ENCODE measurements at places on chromosomes 4 and X.

DNA sequence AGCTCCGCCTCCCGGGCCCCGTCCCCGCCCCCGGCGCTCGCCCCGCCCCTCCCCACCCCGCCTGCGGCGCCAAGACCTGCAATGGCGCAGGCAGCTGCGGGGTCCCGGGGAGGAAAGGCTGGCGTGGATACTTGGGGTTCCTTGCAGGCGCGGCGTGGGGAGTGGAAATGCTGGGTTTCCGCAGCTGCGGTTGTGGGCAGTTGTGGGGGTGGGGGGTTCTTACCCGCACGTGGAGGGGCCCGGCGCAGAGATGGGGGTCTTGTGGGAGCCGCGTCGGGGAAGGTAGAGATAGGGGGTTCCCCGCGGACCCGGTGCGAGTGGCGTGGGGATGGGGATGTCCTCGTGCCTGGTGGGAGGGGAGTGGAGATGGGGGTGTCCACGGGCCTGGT, 680 bp upstream of the ASMTL start:
- DNase-seq = peak; percentile 96

DNA sequence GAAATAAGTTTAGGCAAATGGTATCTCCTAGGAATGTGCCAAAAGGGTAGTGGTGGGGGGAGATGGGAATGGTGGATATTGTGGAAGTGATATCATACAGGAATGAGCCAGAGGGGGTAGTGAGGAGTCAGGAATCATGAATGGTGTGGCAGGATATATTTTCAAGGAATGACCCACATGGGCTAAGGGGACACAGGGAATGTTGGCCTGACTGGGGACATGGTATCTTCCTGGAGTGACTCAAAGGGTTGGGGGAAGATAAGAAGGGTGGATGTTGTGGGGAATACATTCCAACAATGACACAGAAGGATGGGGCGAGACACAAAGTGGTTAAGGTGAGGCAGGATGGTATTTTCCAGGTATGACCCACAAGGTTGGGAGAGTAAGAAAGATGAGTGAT, 60.6 kb downstream of the MAOA start:
- no peak for DNase-seq

GRCh38 chrX:134624046-134624430, 34.2 kb downstream of the PLAC1 start:
- no peak for DNase-seq

GRCh38 chr4:53075162-53075785, 213.2 kb downstream of the RASL11B start:
- no peak for DNase-seq

DNA sequence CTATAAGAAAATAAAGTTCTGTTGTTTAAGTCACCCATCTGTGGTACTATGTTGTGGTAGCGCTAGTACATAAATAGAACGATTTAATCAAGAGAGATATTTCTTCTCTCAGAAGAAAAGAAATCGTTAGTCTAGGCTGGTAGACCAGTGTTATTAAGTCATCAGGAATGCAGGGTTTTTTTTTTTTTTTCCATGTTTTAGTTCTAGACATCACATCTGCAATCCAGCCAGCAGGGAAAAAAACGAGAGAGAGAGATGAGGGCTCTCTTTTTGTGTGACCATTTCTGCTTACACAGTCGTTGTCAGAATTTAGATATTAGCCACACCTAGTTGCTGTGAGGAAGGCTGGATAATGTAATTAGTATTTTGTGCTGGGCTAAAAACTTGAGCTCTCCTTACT, 417.4 kb downstream of the TMA16 start:
- DNase-seq = no peak

DNA sequence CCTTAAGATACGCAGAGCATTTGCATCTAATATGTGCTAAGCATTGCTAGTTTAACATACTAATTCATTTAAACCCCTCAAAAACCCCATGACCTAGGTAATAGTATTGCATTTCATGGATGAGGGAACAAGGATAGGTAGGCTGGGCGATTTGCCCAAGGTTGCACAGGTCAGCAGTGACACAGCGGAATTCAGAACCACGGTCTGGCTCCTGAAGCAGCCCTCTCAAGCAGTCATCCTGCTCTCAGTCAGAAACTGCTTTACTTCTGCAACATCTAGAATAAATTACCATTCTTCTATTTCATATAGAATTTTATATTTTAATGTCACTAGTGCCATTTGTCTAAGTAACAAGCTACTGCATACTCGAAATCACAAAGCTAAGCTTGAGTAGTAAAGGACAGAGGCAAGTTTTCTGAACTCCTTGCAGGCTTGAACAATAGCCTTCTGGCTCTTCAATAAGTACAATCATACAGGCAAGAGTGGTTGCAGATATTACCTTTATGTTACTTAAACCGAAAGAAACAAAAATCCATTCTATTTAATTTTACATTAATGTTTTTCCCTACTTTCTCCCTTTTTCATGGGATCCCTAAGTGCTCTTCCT, 555 bp upstream of the SPP1 start:
- DNase-seq = no peak

- no peak for DNase-seq
Observed at GRCh38 chr4:187364401-187364800, 631.2 kb upstream of the ZFP42 start.

DNA sequence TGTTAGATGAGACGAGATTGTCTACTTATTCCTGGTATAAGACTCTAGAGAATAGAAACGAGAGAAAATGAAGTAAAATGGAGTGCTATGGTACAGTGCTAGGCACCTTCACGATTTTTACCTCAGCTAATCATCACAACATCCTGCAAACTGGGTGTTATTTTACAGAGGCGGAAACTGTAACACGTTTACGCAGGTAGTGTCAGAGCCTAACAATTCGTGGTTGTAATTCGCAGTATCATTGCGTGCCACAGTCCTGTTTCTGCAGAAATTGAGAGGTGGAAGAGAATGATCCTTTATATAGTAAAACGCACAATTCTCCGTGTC, 383 bp upstream of the TBC1D19 start:
- DNase-seq = no peak

DNA sequence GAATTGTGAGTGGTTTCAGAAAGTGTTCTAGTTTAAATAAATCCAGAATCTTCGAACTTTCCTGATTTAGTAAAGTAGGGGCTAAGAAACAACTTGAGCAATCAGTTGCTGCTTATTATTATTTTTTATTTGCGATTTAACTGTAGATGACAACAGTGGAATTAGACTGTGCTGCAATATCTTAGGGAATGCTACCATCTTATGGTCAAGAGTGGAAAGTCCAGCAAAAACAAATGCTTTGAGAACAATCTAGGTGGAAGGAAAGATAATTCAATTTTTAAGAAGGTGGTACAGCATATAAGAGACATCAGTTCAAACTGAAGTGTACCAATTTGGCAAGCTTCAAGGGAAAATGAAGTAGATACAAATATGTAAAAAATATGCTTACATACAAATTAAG, 73.3 kb downstream of the CYLC1 start:
- no peak for DNase-seq

DNA sequence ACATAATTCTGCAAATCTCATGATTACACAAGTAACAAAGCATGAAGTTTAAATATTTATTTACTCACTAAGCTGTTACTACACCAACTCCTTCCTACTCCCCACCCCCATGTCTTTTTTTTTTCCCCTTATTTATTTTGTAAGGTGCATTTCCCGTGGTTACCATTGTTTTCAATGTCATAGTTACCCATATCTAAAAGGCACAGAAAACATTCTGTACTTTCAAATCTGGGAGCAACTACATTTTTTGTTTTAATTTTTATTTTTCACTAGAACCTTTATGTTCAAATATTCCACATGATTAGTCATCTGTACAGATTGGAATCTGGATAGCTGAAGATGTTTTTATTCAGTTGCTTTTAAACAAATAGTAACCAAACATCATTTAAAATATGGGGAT, 62.8 kb downstream of the PPP3CA start:
- no peak for DNase-seq

DNA sequence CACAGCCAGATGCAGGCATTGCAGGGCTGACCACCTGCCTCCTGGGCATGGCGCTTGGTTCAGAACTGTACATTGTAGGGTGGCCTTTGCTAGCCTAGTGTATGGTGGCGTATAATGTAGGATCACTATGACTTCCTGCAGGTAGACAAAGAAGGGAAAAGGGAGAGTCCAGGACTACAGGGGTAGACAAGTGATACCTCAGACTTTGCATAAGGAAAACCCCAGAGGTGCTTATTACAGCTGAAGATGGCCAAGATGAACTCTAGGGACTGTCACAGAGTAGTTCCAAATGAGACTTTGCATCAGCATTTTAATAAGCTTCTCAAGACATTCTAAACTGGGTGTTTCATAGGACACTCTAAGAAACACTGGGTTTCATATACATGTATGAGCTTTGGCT, 116.4 kb upstream of the PUDP start:
- no peak for DNase-seq

GRCh38 chrX:96182366-96182765, 502.3 kb upstream of the DIAPH2 start:
- no peak for DNase-seq

- no peak for DNase-seq
Observed at GRCh38 chrX:100424012-100424411, 13.9 kb upstream of the PCDH19 start.

DNA sequence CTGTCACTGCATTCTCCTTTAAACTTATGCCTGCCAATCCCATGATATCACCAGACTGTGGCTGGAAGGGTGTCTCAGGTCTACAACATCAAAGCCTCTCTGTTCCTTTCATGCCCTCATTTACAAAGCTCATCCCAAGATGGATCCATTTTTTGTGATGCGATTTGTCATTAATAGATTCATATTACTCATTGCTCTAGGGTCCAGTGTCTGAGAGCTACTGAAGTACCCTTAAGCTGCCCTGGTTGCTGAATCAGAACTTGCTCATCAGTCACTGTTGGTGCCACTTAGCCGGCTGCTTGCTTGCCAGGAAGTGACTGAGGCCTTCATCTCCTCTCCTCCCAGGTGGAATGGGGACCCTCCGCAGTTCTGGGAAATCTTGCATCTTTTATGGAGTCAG, 395.5 kb upstream of the BOD1L1 start:
- no peak for DNase-seq

GRCh38 chrX:153875391-153876111, 10.4 kb downstream of the L1CAM start:
- DNase-seq = peak; percentile 61

- no peak for DNase-seq
Observed at GRCh38 chr4:126242679-126243390, 928.1 kb downstream of the FAT4 start.

DNA sequence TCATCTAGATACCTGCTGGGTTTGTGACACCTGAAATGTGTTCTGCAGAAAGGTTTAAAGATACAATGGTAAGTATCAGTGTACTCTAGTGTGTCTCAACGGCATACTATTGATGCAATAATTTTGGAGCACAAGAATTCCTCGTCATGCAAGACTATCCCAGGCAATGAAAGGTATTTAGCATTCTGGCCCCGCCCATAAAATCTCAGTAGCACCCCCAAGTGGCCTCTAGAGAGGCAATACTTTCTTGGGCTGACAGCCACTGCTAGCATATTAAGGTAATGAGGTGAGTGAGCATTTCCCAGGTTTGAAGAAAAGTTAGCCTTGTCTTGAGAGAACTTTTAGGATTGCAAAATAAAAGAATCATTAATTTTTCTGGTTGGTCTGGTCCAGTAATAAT, 24.0 kb downstream of the TAB3 start:
- no peak for DNase-seq

DNA sequence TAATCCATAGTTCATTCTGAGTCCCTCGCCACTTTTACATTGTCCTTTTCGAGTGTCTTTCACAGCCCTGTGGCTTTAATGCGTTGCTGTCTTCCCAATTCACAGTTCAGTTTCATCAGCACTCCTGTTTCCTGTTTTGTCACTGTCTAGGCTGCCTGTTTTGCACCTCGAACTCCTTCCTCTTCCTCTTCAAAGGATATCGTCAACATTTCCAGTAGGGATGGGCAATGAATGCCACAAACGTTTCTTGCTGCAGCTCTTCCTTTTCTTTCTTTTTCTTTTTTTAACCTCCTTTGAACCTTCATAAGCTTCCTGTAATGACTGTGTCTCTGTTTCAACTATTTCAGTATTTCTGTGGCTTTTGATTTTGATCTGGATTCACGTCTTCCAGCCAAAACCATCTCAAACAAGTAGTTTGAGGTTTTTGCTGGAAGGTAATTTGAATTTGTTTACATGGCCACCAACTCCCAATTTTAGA, 105.4 kb downstream of the ANXA3 start:
- peak; percentile 20 for DNase-seq

DNA sequence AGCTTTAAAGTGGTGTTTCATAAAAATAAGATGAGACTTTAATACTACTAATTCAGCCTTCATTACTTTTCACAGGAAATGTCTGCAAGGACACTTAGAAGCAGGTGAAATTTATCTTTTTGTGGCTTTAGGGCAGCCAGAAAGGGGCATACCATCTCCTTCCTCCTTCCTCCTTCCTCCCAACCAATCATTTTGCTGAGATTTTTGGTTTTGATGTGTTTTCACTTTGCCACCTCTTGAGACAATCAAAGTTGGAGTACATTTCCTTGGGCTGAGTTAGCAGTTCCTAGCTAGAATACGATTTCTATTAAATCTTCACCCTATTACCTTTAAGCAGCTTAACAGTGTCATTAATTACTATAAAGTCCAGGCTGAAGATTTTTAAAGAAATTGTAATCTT, 5.1 kb upstream of the NDST3 start:
- no peak for DNase-seq

- no peak for DNase-seq
Observed at GRCh38 chrX:68234171-68234910, 199.0 kb downstream of the OPHN1 start.

- DNase-seq = no peak
Observed at GRCh38 chrX:152845618-152846240, 14.9 kb downstream of the NSDHL start.
